ENCODE measurements at places on chromosomes 2 and 18. TPM values are rescaled to one million over a fixed set of nuclear protein-coding genes. Genes with fewer than 3 reads are reported as not detected.

The ANKRD29 gene
- not detected for total RNA-seq

The STPG4 gene
- not detected for total RNA-seq

The IFIH1 gene
- total RNA-seq, result not detected

The ZNF804A gene
- total RNA-seq, result not detected

DNA sequence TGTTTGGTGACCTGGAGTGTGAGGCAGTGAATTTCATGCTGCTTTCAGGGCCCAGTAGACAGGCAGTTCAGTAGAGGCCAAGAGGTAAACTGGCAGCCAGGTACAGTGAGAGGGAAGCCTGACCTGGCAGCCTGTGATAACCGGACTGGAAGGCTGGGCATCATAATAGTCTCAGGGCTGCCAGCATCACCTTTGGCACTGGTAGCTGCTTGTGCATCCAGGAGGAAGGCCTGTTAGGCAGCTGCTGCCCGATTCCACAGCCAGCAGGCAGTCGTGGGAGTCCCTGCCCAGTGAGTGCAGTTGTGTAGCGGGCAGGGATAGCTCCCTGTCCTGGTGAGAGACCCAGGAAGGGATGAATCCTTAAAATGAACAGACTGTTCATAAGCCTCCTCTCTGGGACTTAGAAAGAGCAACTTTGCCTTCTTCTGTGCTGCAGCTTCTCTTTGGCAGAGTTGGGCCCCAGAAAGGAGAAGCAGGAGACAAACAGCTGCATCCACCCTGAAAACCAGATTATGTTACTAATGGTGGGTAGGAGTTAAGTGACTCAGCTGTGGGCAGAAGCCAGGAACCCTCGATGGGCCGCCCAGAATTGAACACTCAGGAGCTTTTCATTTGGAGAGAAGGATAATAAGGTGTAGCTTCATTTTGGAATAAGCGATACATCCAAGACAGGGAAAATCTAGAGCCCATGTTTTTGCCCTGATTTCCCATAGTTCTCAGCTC, 8.1 kb upstream of the GPBAR1 start:
- DNase-seq, result peak; percentile 77

DNA sequence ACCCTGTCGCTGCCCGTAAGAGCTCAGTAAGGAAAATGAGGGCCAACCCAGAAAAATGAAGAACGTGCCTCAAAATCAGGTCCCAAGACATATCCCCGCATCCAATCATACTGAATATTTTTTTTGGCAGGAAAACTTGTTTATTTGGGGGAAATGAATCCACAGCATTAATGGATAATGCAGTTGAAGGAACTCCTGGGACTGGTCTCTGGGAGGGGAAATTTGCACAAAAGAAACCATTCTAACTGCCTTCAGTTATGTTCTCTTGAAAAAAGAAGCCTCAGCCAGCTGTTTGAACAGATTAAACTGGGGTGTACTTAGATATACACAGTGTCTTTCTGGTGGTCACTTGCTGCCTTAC, 61.3 kb downstream of the SPRED2 start:
- DNase-seq, result no peak

- no peak for DNase-seq
Measured at GRCh38 chr2:25308599-25308998, 33.1 kb downstream of the DNMT3A start.

DNA sequence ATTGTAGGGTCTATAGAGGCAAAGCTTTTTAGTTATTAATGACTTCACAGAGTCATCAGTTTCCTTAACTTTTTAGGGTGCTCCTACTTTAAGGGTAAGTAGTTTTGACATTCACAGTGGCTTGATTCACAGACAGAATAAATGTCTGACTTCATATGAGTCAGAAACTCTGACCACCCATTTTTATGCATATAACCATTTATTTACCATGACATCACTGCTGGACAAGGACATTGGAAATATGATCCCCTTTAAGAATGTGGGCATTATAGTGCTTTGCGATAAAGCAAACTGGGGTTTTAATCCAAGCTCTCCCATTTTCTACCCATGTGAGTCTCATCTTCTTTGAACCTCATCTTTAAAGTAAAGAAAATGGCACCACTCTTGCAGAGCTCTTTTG, 162.0 kb upstream of the MC4R start:
- DNase-seq, result no peak

- no peak for DNase-seq
Measured at GRCh38 chr2:222311978-222312738, 13.4 kb upstream of the PAX3 start.

GRCh38 chr2:60512641-60513040, 40.8 kb downstream of the BCL11A start:
- DNase-seq, result no peak

- no peak for DNase-seq
Measured at GRCh38 chr2:230521386-230521785, 105.4 kb downstream of the SP100 start.
